ENCODE measurements at places on chromosomes 12 and 14.

DNA sequence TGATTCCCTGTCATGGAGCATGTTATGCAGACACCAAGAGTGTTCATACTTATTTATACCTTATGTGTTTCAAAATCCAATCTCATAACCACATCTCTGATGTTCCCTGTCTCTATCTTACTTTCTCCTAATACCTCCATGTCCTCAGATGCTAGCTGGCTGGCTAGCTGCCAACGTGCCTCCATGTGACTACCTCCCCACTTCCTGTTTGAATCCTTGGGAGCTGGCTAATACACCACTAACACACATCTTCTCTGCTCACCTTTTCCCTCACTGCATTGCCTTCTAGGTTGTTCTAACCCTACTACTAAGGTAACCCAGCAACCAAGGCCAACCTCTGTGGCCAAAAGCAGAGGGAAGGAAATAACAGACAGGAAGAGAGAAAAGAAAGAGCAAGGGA lies 27.3 kb downstream of the TTC5 start:
- peak; percentile 26 for DNase-seq

GRCh38 chr14:75303381-75303789 lies 24.8 kb downstream of the FOS start:
- DNase-seq = peak; percentile 71

GRCh38 chr12:132227782-132228475 lies 83.7 kb downstream of the NOC4L start:
- DNase-seq = no peak

DNA sequence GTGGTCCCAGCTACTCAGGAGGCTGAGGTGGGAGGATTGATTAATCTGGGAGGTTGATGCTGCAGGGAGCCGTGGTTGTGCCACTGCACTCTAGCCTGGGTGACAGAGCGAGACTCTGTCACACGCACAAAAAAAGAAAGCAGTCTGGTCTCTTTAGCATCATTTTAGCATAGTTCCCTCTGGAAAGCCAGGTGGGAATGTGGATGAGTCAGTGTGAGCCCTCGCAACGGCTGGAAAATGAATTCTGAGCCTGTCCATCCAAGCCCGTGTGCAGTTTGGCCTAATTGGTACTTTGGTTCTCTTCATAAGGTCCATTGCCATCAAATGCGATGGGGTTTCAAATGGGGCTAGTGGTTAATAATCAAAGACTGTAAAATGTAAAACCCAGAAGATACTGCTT lies 2.4 kb downstream of the MYL2 start:
- no peak for DNase-seq

GRCh38 chr14:74083784-74084276 lies 423 bp downstream of the ALDH6A1 start:
- DNase-seq = no peak

- DNase-seq = peak; percentile 97
Observed at GRCh38 chr14:49982501-49982951, 89.6 kb downstream of the ARF6 start.

DNA sequence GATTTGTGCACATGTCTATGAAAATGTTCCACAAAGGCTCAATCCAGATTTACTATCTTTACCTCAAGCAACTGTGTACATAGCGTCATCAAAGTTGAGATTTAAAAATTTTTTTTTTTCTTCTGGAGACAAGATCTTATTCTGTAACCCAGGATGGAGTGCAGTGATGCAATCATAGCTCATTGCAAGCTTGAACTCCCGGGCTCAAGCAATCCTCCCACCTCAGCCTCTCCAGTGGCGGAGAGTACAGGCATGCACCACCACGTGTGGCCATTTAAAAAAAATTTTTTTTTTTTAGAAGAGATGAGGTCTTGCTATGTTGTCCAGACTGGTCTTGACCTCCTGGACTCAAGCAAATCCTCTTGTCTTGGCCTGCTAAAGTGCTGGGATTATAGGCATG lies 2.3 kb downstream of the COCH start:
- DNase-seq = no peak

DNA sequence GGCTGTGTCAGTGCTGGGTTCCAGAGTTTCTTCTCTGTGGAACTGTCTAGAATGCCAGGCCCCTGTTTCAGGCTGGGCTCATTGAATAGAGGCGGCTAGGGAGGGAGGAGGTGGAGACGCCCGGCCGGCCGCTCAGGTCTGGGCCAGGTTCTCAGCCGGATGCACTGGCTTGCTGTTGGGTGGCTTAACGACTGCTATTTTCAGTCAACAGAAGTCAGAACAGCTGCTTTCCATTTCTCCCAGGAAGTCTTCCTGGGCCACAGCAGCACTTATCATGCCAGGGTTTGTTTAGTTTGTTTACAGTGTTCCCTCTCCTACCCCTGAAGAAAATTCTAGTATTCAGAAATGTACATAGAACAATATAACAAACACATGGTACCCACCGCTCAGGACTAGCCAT lies 26.0 kb upstream of the VPS37B start:
- DNase-seq = no peak

DNA sequence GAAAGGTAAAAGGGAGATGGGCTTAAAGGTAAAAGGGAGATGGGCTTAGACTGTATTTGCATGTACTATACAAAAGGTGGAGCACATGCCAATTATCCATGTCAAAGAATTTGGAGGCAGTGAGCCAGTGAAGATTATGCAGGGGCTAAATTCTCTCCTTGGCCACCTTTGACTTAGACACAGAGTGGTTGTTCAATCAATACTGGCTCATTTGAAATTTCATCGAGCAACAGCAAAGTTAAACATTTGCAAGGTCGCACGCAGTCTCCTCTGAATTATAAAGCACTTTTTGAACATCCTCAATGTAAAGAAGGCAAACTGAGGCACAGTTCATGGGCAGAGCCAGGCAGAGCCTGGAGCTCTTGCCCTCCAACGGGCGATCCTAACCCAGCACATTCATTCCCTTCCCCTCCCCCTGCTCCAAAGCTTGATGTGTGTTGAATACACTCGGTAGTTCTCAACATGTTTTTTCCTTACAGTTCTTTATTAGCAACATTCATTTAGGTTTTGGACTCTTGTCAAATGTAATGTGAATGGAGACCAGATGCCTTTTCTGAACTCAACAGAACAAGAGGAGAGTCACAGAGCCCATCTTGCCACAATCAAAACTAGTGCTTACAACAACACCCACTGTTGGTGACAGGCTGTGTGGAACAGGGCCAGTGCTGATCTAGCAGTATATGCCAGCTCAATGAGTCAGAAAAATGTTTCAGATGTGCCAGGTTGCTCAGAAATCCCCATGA lies 169.7 kb upstream of the G2E3 start:
- peak; percentile 8 for DNase-seq

DNA sequence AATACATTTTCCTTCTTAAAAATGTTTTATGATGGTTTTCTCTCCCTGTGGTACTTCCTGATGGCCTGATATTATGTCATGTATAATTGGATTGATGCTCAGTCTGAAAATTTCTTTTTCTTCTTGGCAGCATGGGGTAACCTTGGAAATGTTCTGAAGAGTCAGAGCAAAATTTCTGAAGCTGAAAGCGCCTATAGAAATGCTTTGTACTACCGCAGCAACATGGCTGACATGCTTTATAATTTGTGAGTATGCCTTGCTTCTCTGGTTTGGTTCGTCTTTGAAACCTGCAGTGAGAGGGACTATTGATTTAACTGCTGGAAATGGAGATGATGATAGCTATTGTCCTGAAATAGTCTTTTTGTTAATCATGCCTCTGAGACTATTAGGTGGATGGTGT lies 243.6 kb downstream of the TMTC2 start:
- DNase-seq = no peak

DNA sequence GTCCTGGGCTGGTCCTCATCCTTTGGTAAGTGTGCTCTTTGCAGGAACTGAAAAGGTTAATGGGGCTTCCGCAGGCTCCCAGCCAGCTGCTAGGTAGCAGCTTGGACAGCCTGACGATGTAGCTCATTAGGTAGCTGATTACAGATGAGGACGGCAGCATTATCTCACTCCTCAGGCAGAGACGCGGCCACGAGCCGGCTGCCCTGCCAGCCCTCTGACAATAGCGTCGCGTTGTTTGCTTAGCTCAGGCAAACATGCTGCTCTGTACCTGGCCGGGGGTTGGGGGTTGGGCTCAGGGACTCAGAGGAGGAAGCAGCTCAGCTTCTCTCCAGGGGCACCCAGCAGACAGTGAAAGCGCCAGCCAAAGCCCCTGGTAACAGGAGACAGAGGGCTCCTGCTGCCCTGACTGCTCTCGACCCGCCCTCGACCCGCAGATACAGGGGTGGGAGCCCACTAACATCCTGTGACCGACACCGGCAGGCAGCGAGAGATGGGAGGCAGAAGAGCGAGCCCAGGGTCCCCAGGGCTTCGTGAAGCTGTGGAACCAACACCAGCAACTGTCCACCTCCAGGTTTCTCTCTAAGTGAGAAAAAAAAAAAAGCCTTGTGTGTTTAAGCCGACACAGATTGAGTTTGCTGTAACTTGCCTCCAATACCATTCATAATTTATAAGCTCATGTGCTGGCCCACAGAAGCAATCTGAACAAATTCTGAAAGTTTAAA lies 53.4 kb upstream of the DLK1 start:
- DNase-seq = no peak

- no peak for DNase-seq
Observed at GRCh38 chr14:49971156-49972130, 78.6 kb downstream of the ARF6 start.

- no peak for DNase-seq
Observed at GRCh38 chr12:49346659-49347310, at the start of gene DNAJC22. TSS of gene DNAJC22 (plus strand) at chr12:49346888. CDS start at chr12:49348873, 1,985 bp downstream.

- DNase-seq = peak; percentile 92
Observed at GRCh38 chr12:101830367-101831325, at the start of gene GNPTAB. TSS of gene GNPTAB (minus strand) at chr12:101830959. CDS start at chr12:101830675, 284 bp downstream.

DNA sequence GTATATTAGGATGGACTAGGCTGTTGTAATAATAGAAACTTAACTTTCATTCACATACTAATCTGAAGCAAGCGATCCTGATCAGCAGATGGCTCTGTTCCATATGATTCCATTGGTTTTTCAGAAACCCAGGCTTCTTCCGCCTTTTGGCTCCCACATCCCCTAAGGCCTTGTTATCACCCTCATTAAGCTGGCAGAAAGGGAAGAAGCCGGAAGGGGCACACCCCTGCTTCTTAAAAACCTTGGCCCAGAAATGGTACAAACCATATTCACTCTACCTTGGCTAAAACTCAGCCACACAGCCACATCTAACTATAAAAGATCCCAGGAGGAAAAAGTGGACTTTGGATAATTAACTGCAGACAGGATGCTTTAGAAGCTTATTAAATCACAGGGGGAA lies 329.2 kb downstream of the PCNX1 start:
- no peak for DNase-seq

DNA sequence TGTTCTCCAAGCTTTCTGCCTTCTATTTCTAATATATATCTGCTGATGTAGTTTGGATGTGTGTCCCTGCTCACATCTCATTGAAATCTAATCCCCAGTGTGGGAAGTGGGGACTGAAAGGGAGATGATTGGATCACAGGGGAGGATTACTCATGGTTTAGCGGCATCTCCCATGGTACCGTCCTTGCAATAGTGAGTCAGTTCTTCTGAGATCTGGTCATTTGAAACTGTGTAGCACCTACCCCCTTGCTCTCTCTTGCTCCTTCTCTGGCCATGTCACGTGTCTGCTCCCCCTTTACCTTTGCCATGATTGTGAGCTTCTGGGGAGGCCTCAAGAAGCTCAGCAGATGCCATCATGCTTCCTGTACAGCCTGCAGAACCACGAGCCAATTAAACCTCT lies 26.2 kb upstream of the ALX1 start:
- DNase-seq = no peak

DNA sequence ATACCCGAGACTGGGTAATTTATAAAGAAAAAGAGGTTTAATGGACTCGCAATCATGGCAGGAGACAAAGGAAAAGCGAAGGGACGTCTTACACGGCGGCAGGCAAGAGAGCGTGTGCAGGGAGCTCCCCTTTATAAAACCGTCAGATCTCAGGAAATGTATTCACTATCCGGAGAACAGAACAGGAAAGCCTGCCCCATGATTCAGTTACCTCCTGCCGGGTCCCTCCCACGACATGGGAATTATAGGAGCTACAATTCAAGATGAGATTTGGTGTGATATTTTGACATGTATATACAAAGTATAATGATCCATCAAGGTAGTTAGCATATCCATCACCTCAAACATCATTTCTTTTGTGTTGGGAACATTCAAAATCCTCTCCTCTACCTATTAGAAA lies 2.3 kb upstream of the CDCA4 start:
- DNase-seq = no peak

- no peak for DNase-seq
Observed at GRCh38 chr12:30953257-30953656, 26.7 kb downstream of the TSPAN11 start.

DNA sequence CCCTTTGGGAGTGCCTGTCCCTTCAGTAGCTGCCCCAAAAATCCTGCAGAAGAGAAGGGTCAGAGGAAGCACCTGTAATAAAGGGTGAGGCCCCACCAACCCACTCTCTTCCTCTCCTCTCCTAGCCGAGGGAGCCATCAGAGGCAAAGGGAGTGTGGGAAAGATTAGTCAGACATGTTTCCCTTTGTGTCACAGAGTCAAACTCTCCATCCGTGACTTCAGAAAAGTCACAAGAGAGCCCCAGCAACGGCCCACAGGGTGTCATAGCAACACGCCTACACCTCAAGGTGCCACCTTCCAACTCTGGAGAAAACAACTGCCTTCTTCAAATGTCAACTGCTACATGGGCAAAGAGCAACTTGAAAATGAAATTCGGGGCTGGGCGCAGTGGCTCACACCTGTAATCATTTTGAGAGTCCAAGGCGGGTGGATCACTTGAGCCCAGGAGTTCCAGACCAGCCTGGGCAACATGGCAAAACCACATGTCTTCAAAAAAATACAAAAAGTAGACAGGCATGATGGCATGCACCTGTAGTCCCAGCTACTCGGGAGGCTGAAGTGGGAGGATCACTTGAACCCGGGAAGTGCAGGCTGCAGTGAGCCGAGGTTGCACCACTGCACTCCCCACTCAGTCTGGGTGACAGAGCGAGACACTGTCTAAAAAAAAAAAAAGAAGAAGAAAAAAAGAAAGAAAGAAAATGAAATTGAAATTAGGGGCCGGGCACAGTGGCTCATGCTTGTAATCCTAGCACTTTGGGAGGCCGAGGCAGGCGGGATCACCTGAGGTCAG lies 17.7 kb upstream of the CD27 start:
- DNase-seq = no peak

- no peak for DNase-seq
Observed at GRCh38 chr14:35985474-35986218, 159.5 kb downstream of the BRMS1L start.
